HuH-7.5 (cell line): ENCODE measurements at places on chromosomes 1 and 21.

- DNase-seq, result no peak
These were observed 13.8 kb downstream of the MIER1 start for GRCh38 chr1:66938613-66939012.

DNA sequence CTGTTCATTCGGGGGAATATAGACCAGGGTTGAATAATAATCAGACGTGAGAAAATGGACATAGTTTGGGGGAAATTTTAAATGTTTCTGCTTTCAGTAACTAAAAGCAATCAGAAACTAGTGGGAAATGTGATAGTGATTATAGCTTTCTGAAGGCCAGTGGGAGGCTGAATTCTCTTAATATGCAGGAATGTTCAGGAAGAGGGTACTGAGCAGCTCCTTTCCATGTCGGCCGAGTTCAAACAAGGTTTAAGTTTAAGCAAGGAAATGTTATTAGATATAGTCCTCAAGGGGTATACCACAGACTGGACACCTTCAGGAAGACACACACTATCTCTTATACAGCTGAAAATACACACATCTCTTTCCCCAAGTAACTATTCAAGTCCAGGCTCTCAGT, 105.5 kb downstream of the HHAT start:
- no peak for DNase-seq

DNA sequence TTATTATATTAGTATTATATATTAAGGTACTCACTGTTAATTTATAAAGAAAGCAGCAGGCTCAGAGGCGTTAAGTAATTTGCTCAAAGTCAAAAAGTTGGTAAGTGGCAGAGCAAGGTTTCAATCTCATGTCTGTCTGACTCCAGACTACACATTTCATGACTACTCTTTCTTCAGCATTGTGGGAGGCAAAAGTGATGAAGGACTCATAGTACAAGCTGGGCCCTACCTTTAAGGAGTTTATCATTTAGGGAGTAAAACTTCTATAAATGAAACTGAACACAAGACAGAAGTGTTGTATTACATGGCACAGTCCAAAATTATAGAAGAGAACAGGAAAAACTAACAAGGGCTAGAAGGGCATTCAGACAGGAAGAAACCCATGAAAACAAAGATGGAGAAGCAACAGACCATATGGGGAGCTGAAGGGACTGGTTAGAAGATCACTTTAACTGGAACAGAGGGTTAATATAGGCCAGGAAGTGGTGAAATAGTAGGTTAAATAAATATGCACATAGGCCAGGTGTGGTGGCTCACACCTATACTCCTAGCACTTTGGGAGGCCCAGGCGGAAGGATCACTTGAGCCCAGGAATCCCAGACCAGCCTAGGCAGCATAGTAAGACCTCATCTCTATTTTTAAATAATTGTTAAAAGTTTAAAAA, 11.5 kb downstream of the SORT1 start:
- no peak for DNase-seq

- no peak for DNase-seq
These were observed 52.1 kb downstream of the COL6A1 start for GRCh38 chr21:46033410-46034400.

DNA sequence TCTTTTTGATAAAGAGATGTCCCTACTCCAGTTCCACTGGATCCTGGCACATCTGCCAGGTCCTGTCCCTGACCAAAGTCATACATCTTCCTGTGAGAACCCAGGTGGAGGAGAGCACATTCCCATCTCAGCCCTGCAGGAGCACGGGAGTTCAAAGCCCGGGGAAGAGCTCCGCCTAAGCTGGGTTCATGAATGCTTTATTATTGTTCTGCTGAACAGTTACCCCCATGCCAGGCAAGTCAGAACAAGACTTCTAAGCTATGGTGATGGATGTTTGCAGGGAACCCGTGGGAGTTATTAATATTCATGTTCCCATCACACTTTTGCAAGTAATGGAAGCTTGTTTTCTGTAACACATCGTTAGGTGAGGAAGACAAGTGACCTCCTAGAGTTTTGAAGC, 62.9 kb downstream of the SEC16B start:
- no peak for DNase-seq

GRCh38 chr1:30381266-30381665, 342.1 kb downstream of the MATN1 start:
- DNase-seq, result no peak
